AG09309 (cell line): ENCODE measurements at places on chromosomes 2 and 18.
A peak's percentile ranks its signal among the peaks of the same experiment; 100 is the strongest.

DNA sequence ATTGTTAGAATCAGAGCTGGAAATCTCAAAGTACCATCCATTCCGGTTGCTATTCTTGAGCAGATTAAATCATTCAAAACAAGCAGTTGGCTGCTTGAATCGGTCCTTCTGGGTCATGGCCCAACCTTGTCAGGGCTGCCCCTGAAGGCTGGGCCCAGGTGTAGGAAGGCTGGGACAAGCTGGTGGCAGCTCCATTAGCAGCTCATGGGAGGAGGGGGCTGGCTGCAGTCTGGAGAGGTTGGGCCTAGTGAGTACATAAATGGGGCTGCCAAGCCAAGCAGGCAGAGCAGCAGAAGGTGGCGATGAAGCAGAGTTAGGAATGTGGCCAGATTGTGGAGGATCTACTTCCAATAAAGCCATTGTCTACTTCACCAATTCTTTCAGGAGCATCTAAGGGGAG lies 81.4 kb downstream of the ADCYAP1 start:
- no peak for DNase-seq

- peak; percentile 13 for DNase-seq
These were observed 86.7 kb downstream of the C18orf54 start for GRCh38 chr18:54444319-54444914.

- DNase-seq = no peak
These were observed 96.0 kb downstream of the PLB1 start for GRCh38 chr2:28591711-28592335.

GRCh38 chr2:186639939-186640338 lies 50.1 kb downstream of the ITGAV start:
- no peak for DNase-seq

DNA sequence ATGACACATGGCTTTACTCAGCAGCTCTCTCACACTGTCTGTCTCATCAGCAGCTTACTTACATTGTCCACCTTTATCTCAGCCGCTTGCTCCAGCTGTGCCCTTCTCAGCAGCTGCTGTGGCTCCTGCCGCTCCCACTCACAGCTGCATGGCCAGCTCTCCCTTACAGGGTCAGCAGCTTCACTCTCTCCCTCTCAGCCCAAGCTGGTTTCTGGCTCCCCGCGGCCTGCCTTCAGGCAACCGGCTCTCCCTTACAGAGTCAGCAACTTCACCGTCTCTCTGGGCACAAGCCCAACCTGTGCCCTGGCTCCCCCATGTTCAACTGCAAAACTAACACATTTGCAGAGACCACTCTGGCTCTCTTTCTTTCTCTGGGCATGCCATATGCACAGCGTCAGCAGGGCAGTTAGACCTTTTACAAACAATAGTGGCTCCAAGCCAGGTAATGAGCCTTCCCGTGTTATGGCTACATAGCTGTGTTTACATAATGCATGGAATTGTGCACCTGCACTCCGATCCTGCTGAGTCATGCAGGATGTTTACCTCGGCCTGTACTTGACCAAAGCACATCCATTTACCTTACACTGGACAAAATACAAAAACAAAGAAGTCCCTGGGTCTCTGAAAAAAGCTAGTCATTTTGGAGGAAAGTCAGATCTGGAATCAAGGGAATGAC lies 167.3 kb downstream of the DOK6 start:
- no peak for DNase-seq
